ENCODE measurements at places on chromosomes 11 and 22.

DNA sequence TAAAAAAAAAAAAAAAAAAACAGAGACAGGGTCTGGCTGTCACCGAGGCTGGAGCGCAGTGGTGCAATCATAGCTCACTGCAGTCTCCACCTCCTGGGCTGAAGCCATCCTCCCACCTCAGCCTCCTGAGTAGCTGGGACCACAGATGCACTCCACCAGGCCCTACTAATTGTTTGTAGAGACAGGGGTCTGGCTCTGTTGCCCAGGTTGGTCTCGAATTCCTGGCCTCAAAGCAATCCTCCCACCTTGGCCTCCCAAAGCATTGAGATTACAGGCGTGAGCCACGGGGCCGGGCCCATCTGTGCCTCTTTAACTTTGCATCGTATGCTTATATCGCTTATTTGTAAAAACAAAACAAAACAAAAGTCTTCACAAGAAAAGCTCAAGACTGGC, 3.1 kb downstream of the CPT1A start:
- DNase-seq: no peak

GRCh38 chr11:110093407-110094297, 460 bp downstream of the ZC3H12C start:
- no peak for DNase-seq

- no peak for DNase-seq
Measured at GRCh38 chr11:68480852-68481510, 20.4 kb downstream of the PPP6R3 start.

GRCh38 chr11:762421-763072, 14.7 kb downstream of the GATD1 start:
- no peak for DNase-seq

DNA sequence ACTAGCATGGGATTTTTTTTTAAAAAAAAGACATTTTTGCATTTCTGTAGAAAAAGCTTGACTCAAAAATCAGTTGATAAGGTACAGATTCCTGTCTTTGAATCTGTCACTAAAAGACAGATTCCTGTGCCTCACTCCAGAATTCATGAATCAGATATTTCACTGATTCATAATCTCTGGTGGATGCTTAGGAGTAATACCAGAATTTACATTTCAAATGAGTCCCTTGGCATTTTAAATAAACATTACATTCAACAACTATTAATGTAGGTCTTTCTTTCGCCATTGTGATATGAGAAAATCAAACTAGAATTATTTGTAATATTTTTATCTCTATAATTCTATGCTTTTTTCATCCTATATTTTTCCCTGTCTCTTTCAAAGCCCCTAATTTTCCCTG, 128.3 kb downstream of the APIP start:
- no peak for DNase-seq

- DNase-seq: peak; percentile 44
Measured at GRCh38 chr11:76860539-76861475, at the start of gene ACER3. TSS of gene ACER3 (plus strand) at chr11:76860918. CDS start at chr11:76860977, 59 bp downstream.

DNA sequence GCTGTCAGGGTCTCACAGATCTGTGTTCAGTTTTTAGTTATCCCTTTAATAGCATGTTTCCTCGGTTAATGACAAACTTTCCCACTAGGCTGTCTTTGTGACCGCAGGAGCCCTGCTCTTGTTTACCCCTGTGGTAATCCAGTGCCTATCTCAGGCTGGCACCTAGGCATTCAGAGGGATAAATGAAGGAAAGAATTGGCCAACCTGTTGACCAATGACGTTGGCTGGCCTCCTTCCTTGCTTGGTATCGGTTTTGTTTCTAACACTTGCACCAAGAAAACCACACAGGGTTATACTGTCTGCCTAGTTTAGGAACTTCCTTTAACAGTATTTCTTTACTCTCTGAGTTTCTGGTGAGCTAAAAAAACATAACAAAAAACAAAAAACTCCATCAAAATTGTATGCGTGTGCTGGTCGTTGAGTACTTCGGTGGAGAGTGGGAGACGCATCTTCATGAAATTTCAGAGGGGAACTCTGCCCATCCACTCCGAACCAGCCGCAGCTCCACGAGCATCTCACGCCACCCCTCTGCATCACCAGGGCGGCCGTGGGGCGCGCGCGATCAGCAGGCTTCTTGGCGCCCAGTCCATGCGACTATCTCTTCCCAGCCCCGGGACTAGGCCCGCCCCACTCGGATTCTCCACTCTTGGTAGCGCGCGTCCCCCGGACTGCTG, 563 bp upstream of the ENDOD1 start:
- no peak for DNase-seq

- DNase-seq: no peak
Measured at GRCh38 chr22:50733521-50734342, 4.3 kb upstream of the ACR start.

DNA sequence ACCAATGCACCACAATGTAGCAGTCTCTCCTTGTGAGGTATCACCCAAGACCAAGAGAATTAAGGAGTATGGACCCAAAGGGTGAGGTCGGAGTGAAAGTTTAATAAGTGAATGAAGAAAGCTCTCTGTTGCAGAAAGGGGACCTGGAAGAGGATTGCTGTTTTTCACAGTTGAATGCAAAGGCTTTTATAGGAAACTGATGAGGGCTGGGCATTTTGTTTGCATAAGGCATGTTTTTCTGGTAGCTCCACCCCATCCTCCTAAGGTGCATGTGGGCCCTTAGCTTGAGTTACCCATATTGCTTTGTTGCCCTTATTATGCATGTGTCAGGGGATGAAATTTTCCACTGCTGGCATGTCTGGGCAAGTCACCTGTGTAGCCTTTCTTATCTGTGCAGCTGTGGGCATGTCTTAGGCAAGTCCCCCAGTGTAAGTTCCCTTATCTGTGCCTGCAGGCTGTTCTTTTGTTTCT, 64.7 kb downstream of the BDNF start:
- DNase-seq: no peak

GRCh38 chr11:130144141-130144540, 15.4 kb upstream of the ST14 start:
- no peak for DNase-seq

GRCh38 chr11:85665733-85666132, 804 bp upstream of the CREBZF start:
- DNase-seq: no peak

DNA sequence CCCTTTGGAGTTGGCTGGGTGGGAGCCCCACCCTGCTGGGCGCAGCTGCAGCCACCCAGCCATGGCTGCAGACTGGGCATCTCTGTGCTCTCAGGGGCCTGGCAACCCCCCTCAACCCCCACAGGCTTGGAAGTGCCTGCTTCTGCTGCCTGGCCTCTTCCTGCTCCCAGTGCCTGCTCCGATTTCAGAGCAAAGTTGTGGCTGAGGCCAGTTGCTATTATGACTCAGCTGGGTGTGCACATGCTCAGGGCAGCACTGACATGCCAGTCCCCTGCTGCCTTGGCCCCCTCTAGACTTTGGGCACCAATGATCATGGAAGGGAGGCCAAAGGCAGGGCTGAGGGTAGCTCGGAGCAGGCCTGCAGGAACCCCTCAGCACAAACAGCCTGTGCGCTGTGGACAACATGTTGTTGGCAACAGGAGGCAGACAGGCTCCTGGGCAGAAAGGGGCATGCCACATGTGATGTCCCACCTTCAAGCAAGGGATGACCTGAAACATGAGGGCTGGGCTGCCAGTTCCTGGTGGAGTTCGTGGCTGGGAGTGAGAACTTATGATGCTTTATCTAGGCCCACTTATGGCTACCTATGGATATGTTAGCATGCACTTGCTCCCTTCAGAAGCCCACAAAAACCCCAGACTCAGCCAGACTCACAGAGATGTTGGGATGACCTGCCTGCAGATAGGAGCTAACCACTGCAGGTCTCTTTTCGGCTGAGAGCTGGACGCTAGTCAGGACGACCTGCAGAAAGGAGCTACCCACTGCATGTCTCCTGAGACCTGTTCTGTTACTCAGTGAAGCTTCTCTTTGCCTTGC, 96.4 kb upstream of the AMOTL1 start:
- no peak for DNase-seq

GRCh38 chr11:65802841-65803240, 16.0 kb downstream of the OVOL1 start:
- DNase-seq: no peak

GRCh38 chr11:75593286-75593915, 31.3 kb downstream of the SERPINH1 start:
- no peak for DNase-seq

DNA sequence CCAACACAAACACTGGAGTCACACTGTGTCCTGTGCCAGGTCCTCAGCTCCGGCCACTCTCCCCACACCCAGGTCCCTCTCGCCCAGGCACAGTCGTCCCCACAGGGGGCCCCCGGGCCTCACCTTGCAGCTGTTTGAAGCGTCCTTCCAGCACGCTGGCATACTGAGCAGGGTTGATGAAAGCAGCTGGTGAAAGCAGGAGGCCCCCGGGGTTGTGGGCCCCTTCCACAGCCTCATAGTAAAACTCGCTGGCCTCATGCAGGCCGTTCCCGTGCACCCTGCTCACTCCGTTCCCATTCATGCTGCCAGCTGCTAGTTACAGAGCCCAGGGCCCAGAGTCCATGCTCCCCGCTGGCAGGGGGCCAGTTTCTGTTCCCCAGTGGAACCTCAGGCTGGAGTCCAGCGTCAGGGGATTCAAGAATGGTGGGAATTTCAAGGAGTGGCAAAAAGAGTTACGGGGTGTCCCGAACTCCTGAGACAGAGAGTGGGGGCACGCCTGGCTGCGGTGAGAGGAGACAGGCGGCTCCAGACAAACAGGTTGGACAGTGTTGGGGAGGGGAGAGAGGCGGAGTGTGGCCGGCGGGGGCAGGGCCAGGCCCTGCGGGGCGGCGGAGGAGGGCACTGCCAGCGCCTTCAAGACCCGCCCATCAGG, 10.6 kb downstream of the SPTBN2 start:
- no peak for DNase-seq

DNA sequence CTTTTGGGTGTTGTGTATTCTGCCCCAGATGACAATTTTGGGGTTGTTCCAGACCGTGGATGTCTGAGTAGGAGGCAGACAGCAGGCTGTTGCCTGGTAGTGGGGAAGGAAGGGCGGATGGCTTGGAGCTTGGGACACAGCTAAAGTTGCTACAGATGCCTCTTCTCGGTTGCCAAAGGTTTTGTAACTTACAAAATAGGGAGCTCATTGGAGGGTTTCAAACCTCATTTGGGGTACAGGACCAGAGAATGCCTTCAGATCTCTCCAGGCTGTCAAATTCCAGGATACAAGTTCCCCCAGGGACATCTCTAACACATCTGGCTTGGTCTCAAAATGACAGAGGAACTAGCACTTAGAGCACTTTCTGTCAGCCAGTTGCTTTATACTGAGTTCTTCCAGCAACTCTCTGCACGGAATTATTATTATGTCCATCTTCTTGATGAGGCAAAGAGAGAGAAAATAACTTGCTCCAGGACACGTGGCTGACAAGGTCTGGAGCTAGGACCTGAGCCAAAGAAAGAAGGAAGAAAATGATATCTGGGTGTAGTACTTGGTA, 56.0 kb downstream of the SLC1A2 start:
- DNase-seq: no peak

- DNase-seq: no peak
Measured at GRCh38 chr22:46139895-46140350, 10.4 kb upstream of the PPARA start.

- DNase-seq: no peak
Measured at GRCh38 chr11:5300251-5300650, 1.5 kb downstream of the OR51B4 start.

GRCh38 chr11:70378506-70379134, 19.7 kb upstream of the CTTN start:
- DNase-seq: no peak

GRCh38 chr11:69041516-69041915, 7.2 kb upstream of the TPCN2 start:
- DNase-seq: no peak

DNA sequence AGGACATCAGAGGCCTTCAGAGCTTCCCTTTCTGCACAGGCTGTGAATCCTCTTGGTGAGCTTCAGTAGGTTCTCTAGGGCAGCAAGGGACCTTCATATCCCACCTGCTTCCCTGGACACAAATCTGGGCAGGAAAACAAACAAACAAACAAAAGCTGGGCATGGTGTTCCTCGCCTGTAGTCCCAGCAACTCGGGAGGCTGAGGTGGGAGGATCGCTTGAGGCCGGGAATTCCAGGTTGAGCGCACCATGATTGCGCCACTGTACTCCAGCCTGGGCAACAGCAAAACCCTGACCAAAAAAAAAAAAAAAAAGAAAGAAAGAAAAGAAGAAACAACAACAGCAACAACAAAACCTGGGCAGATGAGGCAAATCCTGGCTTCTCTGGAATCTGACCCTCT, 92.9 kb downstream of the CEP164 start:
- no peak for DNase-seq

DNA sequence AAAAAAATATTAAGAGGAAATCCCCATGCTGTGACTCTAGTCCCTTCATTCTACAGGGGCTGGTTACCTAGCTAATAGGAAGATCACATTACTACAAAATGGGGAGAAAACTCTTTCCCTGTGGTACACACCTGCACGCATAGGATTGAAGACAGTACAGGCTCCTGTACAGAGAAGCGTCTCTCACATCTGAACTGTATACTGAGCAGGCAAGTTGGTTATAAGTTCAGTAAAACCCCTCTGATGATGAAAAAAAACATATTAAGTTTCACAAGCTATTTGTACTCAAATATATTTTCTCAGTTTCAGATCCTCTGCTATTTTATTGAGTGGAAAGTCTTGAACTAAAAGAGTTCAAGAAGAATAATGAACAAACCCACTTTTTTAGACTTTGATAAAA, 156.9 kb upstream of the HSD17B12 start:
- DNase-seq: no peak

GRCh38 chr22:36017651-36018091, 11.0 kb downstream of the RBFOX2 start:
- DNase-seq: no peak

- DNase-seq: no peak
Measured at GRCh38 chr11:108574675-108575074, 18.9 kb downstream of the EXPH5 start.
